Stimulated activated CD4-positive, alpha-beta T cell treated with anti-CD3 and anti-CD28 coated beads, Interleukin-12 subunit alpha, Interleukin-12 subunit beta, amount 100 ng/mL, for 24 hours (primary cell): ENCODE measurements at places on chromosomes 11 and 22.

GRCh38 chr11:118198370-118198769, 21.9 kb upstream of the SCN2B start:
- peak; percentile 64 for DNase-seq

- no peak for DNase-seq
These were observed 6.2 kb downstream of the SCO2 start for GRCh38 chr22:50519151-50519550.

- no peak for DNase-seq
These were observed 20.2 kb downstream of the MPPED1 start for GRCh38 chr22:43431808-43432554.

GRCh38 chr11:72375241-72375960, 58.9 kb downstream of the CLPB start:
- DNase-seq = no peak

DNA sequence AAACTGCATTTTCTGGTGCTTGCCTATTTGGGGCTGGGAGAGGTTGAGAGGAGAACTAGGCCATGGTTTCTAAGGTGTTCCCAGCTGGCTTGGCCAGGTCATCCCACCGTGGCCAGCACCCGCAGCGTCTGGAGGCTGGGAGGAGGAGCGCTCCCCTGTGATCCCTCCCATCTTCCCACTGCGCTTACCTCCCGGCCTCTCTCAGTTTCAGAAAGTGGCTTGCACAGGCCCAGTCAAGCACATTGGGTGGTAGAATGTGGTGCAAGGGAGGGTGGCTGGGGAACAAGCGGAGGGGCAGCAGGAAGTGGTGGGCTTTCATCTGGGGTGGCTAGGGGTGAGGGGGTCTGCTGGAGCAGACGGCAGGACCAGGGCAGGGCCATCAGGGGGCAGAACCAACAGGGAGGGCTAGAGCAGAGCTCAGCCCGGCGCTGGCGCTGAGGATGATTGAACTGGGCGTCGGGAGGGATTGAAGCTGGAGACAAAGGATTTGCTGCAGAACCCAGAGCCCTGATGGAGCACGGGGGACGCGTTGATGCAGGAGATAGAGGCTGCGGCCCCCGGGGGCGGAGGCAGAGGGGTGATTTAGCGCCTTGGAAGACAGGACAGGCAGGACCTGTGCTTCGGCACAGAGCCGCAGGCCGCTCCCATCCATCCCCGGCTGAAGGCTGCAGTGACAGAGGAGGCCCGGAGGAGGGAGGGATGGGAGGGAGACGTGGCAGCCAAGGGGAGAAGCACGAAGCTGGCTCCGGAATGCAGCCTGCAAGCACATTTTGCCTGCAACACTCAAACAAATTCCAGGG, 76.0 kb downstream of the TRIM29 start:
- DNase-seq = no peak

- DNase-seq = no peak
These were observed 80.3 kb upstream of the AKIP1 start for GRCh38 chr11:8830641-8831040.

GRCh38 chr22:32852395-32853251, 51.1 kb downstream of the TIMP3 start:
- DNase-seq = no peak

DNA sequence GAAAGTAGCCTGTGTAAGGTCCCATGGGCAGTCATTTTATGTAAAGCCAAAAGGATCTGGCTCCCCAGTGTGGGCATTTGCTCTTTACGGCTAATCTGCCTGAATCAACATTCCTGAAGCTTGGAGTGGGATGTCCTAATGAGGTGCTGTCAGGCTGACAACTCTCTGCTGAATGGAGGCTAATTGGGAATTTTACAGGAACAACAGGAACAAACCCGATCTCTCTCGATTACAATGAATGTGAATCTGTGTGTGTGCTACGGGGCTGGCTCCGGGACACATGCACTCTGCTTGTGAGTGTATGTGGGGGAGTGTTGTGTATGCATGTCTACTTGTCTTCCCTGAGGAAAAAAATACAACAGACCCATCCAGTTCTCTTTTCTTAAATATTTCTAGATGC, 415.2 kb downstream of the TENM4 start:
- no peak for DNase-seq

- DNase-seq = no peak
These were observed 10.8 kb upstream of the OR51D1 start for GRCh38 chr11:4626207-4627099.

- DNase-seq = no peak
These were observed 25.7 kb downstream of the CELF1 start for GRCh38 chr11:47527186-47527585.

DNA sequence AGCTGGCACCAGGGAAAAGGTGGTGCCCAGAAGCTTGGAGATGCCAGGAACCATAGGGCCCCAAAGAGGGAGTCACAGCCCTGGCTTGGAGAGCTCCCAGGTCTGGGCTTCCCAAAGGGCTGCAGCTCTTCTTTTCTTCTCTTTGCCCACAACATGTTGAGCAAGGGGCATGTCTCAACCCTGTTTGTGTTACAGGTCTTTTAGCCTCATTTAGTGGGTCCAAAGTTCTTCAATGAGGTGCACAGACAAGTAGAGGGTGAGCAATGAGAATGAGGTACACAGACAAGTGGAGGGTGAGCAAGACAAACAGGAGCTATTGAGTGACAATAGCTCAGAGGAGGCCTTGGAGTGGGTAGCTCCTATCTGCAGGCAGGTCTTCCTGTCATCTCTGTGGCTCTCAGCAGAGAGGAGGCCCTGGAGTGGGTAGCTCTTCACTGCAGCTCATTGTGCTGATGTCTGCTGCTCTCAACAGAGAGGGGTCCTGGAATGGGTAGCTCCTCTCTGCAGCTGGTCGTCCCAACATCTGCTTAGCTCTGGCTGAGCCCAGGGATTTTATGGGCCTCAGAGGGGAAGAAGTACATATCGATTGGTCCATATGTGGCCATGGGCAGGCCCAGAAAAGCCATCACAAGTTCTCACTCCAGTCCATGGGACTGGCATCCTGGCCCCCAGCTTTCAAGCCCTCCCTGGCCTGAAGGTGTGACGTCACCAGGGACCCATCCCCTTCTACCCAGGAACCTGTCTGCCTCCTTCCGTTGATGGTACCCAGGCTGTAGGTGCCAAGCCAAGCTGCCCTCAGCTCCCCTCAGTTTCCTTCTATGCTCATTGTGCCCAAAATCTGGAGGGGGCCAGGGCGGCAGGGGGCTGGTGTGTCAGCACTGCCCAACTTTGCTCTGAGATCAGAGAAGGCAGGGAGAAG, 34.9 kb downstream of the WBP2NL start:
- DNase-seq = no peak

GRCh38 chr11:7909585-7910285, 21.3 kb downstream of the OR10A6 start:
- no peak for DNase-seq

- DNase-seq = no peak
These were observed 343.3 kb upstream of the CTSC start for GRCh38 chr11:88680806-88681205.

- no peak for DNase-seq
These were observed 450.8 kb downstream of the SOX6 start for GRCh38 chr11:15905366-15906104.
